Retina (tissue), 1 donor: ENCODE measurements at places on chromosomes 3 and 15.

GRCh38 chr3:113615976-113616375 lies 80.5 kb downstream of the USF3 start:
- no peak for DNase-seq

- no peak for DNase-seq
Measured at GRCh38 chr3:42020684-42021307, 58.9 kb upstream of the ULK4 start.

DNA sequence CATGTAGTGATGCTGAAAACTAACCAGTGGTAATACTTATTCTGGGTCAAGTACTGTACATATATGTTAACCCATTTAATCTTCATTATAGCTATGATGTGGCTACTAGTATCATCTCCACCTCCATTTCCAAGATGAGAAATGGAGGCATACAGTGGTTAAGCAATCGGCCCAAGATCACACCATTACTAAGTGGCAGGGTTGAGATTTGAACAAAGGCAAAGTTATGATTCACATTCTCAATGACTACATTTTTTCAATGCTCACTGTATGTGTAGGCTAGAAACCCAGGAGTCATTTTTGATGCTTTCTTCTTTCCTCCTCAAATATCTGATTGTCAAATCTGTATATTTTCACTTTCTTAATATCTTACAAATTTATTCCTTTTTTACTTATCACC lies 30.2 kb downstream of the ABI3BP start:
- no peak for DNase-seq

GRCh38 chr3:55144015-55144673 lies 216.3 kb upstream of the LRTM1 start:
- no peak for DNase-seq

DNA sequence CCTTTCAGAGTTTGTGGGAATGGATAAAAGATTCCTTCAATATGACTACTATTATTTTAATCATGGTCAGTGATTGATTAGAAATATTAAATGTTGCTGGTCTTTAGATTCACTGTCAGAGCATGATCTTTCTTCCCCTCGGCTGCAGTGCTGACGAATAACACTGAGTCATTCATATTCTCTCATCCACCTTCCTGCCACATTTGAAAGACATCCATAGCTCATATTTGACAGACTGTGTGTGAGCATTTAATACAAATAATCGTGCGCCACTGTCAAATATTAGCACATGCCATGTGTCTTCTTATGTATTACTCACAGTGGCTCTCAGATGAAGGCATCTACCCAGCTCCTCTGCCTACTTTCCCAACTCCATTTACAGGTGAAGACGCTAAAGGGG lies 476.5 kb upstream of the TPRG1 start:
- DNase-seq, result no peak

GRCh38 chr3:118810499-118811035 lies 224.1 kb downstream of the IGSF11 start:
- DNase-seq, result no peak

DNA sequence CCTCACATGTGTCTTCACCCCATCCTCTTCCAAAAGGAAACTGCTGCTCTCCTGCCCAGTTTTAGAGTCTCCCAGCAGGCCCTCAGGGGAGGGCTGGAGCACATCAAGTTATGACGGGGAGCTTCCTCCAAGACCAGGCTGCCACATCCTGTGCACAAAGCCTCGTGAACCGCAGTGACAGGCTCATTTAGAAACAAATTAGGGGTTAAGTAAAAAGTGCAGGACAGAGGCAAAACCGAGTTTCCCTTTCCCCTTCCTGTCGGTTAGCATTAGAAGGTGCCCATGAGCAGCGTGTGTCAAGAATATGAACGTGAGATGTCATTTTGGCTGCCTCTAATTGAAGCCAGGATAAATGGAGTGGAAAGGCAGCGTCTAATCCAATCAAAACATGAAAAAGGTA lies 199.7 kb downstream of the ARRDC4 start:
- peak; percentile 56 for DNase-seq

DNA sequence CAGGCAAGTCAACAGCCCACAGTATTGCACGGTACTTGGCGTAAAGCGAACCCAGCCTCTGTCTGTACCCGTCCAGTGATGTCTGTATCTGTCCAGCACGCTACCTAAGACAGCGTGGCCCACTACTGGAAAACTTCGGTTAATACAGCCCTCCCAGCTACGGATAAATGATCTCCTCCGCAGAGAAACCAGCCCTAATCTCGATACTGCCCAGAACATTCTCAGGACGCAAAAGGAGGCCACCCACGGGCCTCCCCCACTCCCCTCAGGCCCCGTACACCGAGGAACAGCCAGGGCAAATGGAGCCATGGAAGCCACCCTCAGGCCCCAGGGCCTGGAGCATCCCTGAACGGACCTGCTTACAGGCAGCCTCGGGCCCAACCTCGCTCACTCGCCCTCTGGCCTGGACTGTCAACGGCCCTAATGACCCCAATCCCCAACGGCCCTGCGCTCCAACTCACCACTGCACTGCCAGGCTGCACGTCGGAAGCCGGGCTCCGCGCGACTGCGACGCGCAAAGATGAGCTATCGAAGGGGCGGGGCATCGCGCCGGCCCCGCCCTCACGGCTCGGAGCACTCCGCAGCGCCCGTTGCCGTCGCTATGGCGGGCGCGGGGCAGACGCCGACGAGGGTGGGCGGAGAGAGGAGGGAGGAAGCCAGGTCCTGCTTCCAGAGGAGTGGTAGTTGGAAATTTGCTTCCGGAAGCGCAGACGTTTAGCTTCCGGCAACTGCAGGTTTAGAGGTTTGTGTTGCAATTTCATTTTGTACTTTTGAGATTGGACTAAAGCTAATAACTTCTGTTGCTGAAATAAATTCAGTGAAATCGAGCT lies at the start of gene SKIC8:
TSS of gene SKIC8 (minus strand) at position 509 of the 830 bp plus-strand sequence. CDS start 3,923 bp downstream, outside the sequence.
- peak; percentile 97 for DNase-seq

DNA sequence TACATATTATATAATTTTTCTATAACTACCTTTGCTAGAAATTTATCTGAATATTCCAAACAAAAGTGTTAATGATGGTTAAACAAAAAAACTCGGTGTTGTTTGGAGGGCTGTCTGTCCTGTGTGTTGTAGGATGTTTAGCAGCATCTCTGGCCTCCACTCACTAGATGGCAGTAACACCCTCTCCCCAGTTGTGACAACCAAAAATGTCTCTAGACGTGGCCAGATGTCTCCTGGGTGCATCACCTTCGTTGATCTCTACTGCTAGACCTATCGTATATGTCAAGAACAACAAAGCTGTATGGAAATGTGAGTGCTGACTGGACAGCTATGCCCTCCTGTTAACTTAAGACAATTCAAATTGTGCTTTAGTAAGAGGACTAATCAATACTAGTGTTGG lies 14.1 kb downstream of the ANKRD34C start:
- DNase-seq, result no peak
